ENCODE measurements at places on chromosomes 12 and 14.
A peak's percentile ranks its signal among the peaks of the same experiment; 100 is the strongest.

- no peak for DNase-seq
Observed at GRCh38 chr12:90574676-90575075, 380.3 kb downstream of the CCER1 start.

- DNase-seq, result no peak
Observed at GRCh38 chr12:97680751-97681150, 218.1 kb downstream of the RMST start.

DNA sequence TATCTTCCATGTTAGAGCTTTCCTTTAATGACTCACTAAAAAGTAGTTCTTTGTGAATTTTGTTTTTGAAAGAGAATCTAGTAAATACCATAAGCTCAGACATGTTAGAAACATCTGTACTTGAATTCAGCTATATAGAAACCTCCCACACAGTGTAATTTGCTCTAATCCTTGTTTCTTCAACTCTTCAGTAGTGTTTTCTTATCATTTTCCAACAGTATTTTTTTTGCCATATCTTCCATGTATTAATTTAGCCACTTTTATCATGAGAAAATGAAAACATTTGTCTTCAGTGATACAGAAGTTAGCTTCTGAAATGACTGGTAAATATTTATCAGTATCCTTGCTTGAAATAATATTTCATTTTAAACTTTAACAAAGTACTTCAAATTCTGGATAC, 73.6 kb downstream of the ARID2 start:
- no peak for DNase-seq

DNA sequence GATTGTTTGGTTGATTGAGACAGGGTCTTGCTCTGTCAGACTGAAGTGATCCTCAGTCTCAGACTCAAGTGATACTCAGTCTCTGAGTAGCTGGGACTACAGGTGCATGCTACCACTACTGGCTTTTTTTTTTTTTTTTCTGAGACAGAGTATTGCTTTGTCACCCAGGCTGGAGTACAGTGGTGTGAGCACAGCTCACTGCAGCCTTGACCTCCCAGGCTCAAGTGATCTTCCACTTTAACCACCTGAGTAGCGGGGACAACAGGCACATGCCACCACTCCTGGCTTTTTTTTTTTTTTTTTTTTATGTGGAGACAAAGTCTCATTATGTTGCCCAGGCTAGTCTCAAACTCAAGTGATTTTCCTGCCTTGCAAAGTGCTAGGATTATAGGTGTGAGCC, 31.8 kb downstream of the CPSF2 start:
- DNase-seq, result no peak

GRCh38 chr14:59394268-59394667, 70.9 kb downstream of the GPR135 start:
- no peak for DNase-seq

DNA sequence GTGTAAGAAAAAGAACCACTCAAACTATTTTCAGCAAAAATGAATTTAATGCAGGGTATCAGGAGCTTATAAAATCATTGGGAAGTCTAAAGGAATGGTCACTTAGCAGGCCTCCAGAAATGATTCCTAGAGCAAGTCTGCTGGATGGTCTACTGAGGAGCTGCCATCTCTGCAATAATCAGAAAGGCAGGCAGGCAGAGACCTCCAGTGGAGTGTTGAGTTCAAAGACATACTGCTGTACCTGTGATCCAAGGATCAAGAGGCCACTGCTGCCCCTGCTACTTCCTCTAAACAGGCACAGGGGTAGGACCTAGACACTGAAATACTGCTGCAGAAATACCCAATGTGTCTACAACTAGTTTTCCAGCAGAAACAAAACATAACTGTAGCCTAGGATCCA, 14.5 kb upstream of the KICS2 start:
- DNase-seq, result no peak

GRCh38 chr12:107794451-107794850, 19.9 kb downstream of the ASCL4 start:
- no peak for DNase-seq

DNA sequence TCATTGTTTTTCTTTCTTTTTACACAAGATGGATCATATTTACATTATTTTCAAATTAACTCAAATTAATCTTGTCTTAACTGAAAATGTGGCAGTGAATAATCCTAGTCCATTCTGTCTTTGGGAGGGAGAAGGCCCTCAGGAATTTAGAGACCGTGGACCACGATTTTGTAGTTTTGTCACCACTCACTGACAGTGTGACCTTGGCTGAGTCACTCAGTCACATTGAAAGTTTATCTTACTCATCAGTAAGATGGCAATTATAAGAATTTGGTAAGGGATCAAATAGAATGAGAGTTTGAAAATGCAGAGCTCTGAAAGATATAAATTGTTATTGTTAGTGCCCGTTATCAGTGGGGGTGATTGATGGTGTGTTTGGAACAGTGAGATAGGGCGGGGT, 16.4 kb downstream of the FOXJ2 start:
- no peak for DNase-seq

GRCh38 chr12:77377116-77377515, 311.7 kb upstream of the E2F7 start:
- no peak for DNase-seq

DNA sequence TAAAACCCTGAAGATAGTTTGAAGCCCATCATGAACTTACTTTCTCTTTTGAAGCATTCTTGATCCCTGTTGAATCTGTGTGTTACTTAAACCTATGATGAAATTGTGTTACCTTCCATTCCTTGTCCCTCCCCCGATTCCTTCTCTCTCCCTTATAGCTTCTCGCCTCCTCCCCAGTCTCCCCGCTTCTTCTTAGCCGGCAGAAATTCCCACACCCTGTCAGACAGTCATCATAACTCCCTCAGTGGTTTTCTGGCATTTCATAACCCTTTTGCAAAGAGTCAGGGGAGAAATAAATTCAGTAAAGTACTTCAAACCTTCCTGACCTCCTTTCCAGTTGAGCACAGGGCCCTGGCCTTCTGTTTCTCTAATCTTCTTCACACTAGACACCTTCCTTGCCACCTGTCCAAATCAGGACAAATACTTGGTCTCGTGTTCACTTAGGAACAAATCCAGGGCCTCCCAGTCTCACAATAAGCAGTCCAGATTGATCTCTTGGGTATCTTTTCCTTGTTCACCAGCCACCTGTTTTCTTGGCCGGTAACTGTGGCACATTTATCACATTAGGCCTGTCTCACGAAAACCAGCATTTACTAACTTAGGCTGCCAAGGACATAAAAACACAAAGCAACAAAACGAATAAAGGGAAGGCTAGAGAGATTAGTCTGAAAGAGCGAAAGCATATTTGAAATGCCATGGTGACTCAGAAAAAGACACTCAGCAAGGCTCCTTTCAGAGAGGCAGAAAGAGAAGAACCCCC, 355.9 kb downstream of the TMTC2 start:
- DNase-seq, result no peak

DNA sequence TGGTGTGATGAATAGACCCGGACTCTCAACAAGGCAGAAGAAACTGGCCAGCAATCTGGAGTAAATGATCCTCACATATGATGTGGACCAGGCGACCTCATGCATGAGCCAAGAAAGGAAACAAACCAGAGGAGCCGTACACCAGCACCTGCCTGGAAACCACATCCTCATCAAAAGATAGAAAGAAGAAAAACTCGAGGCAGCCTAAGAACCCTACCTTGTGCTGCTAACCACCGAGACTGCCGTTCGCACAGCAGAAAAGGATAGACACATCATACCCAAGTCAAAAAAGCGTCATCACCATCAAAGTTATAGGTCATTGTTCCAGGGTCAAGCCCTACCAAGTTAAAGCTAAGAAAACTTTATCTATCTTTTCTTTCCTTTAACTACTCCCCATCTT, 66.7 kb downstream of the RESF1 start:
- DNase-seq, result no peak

DNA sequence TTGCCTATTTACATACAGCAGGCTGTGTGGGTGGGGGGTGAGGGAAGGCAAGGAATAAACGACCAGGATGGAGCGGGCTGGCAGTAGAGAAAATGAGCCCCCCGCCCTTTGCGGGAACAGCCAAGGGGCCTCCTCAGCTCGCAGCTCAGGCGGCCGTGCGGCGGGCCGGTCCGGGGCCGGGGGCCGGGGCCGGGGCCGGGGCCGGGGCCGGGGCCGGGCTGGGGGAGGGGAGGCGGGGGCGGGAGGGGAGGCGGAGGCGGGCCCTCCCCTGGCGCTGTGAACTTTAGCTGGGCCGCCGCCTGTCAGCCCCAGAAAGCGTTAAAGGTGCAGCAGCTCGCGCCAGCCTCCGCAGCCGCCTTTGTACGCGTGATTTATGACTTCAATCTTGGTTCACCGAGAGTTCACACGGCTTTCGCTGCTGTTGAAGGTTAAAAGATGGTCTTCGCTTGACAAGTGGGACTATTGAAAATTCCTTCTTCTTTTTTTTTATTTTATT, 28.8 kb downstream of the HOXC4 start:
- no peak for DNase-seq

GRCh38 chr12:39294715-39295114, 148.2 kb downstream of the KIF21A start:
- DNase-seq, result no peak

GRCh38 chr14:96588410-96589257, 86.5 kb downstream of the PAPOLA start:
- DNase-seq, result no peak

DNA sequence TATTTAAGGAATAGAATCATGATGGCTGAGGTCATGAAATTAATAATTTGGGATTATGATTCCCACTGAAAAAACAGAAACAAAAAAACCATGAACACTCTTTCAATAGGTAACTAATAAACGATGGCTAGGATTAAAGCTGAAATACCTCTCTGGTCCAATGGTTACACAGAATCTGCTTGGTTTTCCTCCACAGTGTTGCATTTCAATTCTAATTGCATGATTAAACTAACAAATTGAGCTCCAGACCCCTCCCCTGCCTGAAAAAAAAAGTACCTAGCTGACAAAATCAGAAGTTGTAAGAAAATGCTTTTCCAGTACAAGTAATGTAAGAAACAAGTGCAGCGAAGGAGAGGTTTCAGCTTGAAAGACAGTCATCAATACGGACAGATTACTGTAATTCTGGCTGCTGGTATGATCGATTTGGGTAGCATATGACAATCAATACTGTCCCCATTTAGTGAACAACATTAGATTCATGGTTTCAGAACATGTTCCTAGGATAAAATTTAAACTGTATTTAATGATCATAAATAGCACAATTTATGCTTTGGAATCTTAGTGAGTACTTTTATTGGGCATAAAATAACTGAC, 32.0 kb downstream of the INSM2 start:
- no peak for DNase-seq

DNA sequence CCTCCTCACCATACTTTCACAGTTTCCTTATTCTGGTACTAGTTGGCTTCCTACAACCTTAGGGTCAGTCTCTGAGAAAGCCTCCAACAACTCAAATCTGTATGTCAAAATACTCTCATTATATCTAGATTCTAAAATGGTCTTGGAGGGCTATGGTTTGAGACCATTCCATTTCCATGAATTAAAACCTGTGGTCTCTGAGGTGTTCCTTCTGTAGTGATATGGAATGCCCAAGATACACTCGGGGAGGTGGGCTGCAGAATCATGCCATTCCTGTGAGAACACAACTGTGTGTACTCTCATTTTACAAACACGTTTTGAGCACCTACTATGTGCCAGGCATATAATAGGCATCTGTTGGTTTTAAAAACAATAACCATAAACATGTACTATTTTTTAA, 74.0 kb downstream of the FERMT2 start:
- no peak for DNase-seq

DNA sequence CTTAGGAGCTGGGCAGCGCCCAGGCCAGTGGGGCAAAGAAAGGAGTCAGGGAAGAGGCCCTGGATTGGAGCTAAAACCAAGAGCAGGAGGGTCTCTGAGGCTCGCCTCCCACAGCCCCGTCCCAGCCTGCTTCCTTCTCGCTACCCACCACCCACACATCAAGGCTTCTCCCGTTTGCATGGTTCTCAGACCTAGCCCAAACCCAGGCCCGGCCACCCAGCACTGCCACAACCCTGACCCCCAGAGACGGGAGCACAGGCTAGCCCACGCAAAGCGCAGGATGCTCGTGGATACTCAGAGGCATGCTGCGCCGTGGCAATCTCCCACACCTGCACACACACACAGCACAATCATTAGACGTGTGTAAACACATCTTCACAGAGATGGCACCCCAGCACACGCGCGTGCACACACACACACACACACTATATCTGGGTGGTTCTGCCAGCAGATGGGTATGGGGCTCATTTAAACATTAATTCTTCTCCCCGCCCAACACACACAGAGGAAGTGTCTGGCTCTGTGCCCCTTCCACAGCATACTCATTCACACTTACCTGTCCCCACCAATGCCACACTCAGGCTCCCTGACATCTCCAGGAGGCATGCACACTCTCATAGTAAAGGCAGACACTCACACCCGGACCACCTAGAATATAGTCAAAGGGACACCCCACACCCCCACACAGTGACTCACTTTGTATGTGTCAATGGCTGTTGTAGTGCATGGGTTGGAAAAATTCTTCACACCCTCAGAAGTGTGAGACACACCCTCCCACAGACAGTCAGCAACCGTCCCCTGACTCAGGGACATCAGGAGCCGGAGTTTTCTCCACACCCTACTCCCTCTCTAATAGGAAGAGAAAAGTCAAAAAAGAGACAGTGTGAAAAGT, 1.1 kb downstream of the CARMIL3 start:
- DNase-seq, result peak; percentile 15

- DNase-seq, result no peak
Observed at GRCh38 chr14:91245029-91245428, 525 bp upstream of the GPR68 start.

DNA sequence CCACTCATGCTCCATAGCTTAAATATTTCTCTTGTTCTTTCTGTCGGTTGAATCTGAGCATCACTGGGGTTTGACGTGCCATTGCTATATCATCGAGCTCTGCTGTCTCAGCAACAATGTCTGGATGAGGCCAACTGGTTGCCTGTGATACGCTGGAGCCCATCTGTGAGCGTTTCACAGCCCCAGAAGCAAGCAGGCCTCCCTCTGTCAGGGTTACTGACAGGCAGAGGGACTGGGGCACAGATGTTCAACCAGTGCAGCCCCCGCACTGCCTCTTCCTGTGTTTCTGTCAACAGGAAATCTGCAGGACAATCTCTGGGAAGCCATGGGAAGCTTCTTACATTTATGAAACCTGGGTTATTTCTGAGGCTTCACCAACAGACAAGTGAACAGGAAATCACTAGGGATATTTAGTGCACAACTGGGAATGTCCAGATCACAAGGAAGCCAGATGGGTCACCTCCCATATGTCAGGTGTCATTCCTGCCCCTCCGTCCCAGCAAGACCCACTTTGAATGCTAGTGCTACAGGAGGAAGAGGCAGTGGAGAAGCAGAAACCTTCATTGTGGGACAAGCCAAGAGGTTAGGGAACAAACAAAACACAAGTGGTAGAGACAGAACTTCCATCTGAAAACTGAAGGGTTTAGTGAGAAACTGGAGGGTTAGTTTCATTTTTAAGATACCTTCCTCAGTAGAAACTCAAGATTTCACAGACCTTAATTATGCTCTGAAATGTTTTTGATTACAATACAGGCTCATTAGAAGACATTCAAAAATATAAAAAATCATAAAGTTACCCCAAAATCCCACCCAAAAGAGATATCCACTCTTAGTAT, 24.1 kb downstream of the DMAC2L start:
- DNase-seq, result no peak

DNA sequence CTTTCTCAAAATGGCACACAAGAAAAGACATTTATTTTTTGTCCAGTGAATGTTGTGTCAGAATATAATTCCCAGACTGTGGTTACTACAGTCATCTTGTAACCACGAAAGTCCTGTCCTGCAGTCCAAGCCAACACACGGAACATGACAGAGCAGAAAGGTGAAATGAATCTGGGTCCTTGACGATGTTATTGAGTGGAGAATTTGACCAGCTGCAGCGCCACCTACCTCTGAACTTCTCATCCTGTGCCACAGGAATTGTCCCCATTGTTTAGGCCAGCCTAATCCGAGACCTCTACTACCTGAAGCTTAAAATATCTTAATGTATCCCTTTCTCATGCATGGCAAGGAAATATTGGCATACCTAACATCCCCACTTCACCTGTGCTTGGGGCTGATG, 64.1 kb upstream of the OTX2 start:
- DNase-seq, result no peak

Data from stimulated activated CD8-positive, alpha-beta memory T cell treated with anti-CD3 and anti-CD28 coated beads, Interleukin-4, amount 100 ng/mL, for 1 hour (primary cell).